ENCODE measurements at places on chromosomes 11 and 22.

DNA sequence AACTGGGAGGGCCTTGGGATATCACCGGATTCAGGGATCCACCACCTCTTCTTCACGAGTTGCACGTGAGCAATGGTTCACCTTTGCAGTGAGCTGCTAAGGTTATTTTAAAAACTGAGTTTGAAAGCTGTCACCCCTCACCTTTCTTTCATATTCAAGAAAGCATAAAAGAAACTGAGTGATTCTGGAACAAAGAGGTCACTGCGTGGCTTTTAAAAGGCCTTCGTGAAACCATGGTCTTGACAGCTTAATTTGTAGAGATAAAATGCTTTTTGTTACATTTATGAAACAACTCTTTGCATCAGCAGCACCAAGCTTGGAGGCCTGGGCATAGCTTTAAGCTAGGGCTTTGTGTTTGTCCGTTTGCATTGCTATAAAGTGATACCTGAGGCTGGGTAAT is 101.4 kb upstream of the NECTIN1 start:
- no peak for DNase-seq

DNA sequence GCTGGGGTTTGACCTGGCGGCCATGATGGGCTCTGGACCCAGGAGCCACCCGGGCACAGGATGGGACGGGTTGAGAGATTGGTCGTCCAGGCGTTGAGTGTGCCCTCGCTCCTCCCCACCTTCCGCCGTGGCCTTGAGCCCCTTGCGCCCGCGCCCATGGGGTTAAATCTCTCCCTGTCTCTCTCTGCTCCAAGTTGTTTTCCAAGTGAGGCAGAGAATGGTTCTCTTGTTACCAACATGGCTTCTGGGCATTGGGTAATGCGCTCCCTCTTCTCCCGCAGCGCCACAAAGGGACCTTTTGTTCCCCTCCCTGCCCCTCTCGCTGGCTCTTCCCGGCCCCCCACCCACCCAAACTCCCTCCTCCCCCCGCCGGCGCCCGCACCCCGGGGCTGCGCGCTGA is 18.8 kb upstream of the PICK1 start:
- no peak for DNase-seq

- DNase-seq, result no peak
These were observed 34.2 kb downstream of the DDX10 start for GRCh38 chr11:108698844-108699642.

GRCh38 chr11:115418626-115419025 is 85.6 kb downstream of the CADM1 start:
- no peak for DNase-seq

DNA sequence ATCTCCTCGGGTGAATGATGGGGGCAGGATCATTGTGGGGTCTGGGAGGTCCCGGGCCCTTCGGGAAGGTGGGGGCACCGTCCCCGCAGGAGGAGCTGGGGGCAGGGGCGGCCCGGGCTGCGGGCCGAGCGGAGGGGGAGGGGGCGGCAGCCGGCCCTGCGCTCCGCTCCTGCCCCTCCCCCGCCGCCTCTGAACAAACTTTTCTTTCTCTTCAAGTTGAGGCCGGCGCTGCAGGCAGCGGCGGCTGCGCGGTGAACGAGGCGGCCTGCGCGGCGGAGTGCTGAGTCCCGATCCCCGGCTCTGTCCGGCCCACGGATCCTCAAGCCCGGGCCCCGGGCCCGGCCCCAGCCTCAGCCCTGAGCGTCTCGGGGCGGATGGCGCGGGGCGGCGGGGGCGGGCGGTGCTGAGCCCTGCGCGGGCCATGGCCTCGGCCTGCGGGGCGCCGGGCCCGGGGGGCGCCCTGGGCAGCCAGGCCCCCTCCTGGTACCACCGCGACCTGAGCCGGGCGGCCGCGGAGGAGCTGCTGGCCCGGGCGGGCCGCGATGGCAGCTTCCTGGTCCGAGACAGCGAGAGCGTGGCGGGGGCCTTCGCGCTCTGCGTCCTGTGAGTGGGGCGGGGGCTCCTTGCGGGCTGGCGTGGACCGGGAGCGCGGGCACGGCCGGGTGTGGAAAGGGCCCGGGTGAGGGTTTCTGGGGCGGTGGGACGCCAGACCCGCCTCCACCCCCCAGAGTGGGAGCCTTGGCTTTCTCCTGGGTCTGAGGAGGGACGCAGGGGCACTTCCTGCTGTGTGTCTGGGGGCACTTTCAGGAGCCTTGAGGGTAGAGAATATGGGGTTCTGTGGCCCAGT is at the start of gene INPPL1:
INPPL1 (plus strand) TSS at position 204 of the 847 bp plus-strand sequence; CDS start at position 422, 218 bp downstream.
- DNase-seq, result no peak

GRCh38 chr11:60482361-60482760 is 10.2 kb upstream of the MS4A12 start:
- DNase-seq, result no peak

- DNase-seq, result no peak
These were observed 96.2 kb downstream of the PDE2A start for GRCh38 chr11:72578051-72578450.

- DNase-seq, result no peak
These were observed 62.9 kb downstream of the DEPDC5 start for GRCh38 chr22:31816750-31817149.

DNA sequence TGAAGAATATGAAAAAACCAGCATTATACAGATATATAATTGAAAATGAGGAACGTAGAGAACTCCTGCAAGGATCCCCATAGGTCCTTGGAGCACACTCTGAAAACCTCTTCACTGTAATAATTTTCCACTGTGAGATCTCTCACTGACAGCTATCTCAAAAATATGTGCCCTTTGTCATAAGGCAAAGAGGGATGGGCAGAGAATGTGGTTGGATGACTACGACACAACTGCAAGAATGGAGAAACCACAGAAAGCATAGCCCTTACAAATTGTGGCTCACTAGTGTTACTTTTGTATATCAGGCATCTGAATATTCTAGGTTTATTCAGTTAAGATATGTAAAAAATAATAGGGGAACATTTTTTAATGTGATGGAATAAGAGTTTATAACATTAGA is 7.9 kb upstream of the CTSC start:
- DNase-seq, result no peak

- DNase-seq, result no peak
These were observed 8.0 kb downstream of the VSTM5 start for GRCh38 chr11:93842461-93842860.
